MCF 10A (cell line): ENCODE measurements at places on chromosomes 7 and 10. TPM values are rescaled to one million over a fixed set of nuclear protein-coding genes. Genes with fewer than 3 reads are reported as not detected.
A peak's percentile ranks its signal among the peaks of the same experiment; 100 is the strongest.

Gene H2BK1
- total RNA-seq: not detected in 2 replicates

GRCh38 chr7:116277070-116277469 is 66.7 kb downstream of the TES start:
- no peak for DNase-seq

DNA sequence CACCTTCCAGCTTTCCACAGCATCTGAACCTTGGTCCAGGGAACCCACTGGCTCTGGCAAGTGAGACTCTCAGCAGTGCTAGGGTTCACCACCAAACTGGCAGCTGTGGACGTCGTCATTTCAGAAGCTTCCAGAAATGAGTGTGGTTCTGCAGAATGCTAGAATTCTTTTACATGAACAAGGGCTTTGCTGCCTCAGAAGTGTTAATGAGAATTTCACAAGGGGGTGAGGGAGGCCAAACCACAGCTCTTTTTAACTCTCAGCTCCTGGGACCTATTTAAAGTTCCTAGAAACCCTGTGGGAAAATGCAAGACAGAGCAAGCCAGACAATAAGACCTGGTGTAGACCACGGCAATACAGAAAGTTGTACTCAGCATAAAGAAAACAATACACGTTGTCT is 129.3 kb upstream of the BET1 start:
- peak; percentile 5 for DNase-seq

- DNase-seq: peak; percentile 40
Observed at GRCh38 chr10:60444494-60445064, 54.9 kb upstream of the ANK3 start.

Gene TAS2R41
- total RNA-seq: not detected in 2 replicates

DNA sequence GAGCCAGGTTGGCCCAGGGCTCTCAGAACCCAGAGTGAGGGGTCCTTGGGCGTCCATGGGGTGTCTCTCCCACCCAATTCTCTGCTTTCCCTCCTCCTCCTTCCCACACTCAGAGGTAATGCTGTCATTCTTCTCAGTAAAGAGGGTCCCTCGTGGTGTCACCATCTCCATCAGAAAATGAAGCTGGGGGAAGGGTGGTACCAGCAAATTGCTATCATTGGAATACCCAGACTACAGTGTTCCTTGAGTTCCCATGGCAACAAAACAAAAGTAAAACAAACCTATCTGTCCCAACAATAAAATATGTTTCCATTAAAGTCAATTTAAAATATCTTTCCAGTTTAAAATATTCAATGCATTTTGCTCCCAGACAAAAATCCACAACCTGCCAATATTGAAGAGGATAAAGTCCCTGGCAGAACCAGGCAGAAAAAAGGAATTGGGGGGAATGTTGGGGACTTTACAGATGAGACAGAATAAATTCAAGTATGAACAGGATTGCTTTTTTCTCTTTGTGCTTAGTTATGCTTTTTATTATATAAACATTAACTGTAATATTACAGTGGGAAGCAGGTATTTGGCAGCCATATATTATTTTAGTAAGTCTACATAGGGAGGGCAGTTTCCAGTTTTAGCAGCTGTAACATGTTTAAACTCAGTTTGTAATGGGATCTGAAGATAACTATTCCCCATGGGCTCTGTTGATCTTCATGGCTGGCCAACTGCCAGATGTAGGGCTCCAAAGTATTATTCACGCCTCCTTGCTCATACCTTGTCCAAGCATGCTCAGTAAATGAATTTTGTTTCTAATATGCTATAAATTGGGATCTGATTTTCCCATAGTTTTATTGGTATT is 182.1 kb downstream of the ARID5B start:
- peak; percentile 80 for DNase-seq

DNA sequence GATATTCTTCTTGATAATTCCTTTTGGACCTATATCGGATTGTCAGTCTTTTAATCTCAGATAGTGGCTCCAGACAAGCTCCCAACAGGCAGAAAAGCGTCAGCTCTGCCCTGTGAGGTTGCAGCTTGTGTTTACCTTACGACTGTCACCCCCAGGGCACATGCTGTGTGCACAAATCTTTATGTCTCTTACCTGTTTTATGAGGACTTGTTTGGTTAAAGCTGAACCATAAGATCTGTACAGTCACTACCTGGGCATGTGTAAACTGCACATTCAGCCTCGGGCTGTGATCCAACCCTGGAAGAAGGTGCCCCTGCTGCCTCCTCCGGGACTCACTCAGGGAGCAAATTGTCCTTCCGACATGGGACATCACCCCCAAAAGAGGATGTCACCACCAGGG is 119.8 kb downstream of the GALNT17 start:
- no peak for DNase-seq

- DNase-seq: no peak
Observed at GRCh38 chr10:96986200-96986856, 154.2 kb downstream of the LCOR start.

Gene RARRES2
- not detected in 2 replicates for total RNA-seq

GRCh38 chr10:1576467-1577372 is 160.6 kb downstream of the ADARB2 start:
- no peak for DNase-seq

Gene LLCFC1
- total RNA-seq: not detected in 2 replicates

GRCh38 chr7:74242122-74242443 is 12.1 kb downstream of the RFC2 start:
- no peak for DNase-seq

DNA sequence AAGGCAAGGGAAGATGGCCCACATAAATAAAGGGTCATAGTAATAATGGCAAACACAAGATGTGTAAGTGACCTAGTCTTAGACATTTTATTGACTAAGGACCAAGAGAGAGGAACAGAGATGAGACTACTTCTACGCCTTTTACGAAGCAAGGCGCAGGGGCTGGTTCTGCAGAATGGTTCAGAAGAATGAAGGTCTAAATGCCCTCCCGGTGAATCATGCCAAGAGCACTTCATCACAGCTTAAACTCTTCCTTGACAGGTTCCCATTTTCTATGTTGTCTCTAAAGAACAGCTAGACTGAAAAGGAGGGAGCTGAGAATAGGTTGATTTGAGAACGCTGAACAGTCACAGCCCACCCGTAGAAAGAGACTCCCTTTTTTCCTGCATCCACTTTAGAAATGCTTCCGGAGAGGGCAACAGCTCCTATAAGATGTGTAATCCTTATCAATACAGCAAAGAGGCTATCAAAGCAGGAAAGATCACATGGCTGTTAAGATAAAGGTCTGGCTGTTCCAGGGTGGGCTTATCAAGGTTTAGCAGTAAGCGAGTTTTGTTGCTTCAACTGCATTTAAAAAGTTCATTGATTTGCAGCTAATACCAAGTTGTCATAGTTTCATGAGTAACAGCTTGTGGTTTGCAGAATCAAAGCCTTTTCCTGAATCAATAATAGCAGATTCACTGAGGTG is 93.4 kb upstream of the AUTS2 start:
- no peak for DNase-seq

- peak; percentile 48 for DNase-seq
Observed at GRCh38 chr10:91796331-91797047, 1.7 kb upstream of the TNKS2 start.

Gene RELN
- not detected in 2 replicates for total RNA-seq

GRCh38 chr10:10259013-10259412 is 758.7 kb upstream of the CELF2 start:
- no peak for DNase-seq

GRCh38 chr10:91564508-91564907 is 68.4 kb downstream of the PPP1R3C start:
- no peak for DNase-seq
